Right lobe of liver (tissue), 6 donors: ENCODE measurements at places on chromosomes 5 and 9.

DNA sequence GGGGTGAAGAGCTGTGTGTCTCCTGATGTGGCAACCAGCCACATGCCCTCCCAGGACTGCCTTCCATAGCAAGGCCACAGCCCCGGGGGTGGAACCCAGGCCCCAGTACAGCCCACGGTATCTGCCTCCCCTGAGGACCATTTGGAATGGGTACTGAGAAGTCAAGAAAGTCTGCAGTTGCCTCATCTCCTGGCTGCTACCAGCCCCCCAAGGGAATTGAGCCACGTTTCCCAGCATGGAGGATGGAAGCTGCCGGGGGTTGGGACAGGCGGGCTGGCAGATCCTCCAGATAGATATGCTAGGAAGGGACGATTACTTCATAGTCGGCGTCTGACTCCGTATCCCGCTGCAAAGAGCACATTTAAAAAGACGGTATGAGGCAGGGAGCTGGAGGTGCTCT, 5.5 kb upstream of the DMRT2 start:
- no peak for DNase-seq

DNA sequence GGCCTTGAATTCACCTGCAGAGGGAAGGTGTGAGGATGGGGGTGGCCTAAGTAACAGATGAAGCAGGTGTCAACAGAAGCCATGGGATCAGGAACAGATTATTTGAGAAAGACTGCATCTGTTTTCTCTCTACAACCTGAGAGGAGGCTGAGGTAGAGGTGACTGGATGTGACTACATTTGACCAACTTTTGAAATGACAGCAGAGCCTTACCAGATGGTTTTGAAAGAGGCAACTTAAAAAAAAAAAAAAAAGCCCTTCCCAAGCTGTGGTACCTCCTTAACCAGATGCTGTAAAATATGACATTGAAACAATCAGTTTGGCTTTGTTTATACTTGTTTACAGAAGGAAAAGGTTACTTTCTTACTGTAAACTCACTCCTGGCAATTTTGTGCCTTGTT, 108.6 kb downstream of the TRIO start:
- no peak for DNase-seq

DNA sequence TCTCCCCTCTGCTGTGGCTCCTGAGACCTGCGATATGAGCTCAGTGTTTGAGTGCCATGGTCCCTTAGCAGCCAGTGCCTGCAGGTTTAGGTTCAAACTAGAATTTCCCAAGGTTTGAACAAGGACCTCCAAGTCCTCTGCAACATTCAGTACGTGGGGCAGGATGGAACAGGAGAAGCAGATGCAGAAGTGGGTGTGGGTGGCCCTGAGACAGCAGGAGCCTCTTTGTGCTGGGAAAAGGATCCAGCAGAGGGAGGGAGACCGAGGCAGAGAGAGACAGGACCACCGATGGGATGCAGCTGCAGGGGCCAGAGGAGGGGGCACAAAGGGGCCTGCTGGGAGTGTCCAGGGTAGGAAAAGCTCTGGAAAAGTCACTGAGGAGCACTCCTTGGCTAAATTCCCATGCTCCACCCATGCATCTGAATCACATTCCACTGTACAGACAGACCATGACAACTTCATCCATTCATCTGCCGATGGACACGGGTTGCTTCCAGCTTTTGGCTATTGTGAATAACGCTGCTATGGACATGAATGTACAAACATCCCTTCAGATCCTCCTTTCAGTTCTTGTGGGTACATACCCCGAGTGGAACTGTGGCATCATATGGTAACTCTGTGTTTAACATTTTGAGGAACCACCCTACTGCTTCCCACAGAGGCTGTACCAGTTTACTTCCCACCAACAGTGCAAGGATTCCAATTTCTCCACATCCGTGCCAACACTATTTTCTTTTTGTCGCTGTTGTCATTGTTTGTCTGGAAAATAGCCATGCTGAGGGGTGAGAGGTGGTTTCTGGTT, 26.7 kb upstream of the SUSD3 start:
- DNase-seq: no peak

- DNase-seq: no peak
Measured at GRCh38 chr9:86713470-86713869, 233.8 kb downstream of the GAS1 start.

DNA sequence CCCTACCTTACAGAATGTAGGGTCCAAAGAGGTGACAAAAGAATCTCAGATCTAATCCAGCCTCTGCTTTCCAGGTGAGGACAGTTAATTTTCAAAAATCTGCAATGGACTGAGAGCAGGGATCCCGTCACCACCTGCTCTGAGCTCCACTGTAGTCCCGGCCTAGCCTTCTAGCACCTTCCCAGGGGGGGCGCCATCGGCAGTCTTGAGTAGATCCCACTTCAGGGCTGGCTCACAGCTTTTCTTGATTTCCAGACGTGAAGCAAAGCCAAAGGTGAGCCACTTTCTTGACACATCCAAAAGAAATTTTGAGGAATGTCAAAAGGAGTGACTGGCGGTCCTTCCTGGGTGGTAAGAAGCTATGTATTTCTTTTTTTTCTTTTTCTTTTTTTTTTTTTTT, 114.1 kb downstream of the SYK start:
- no peak for DNase-seq

DNA sequence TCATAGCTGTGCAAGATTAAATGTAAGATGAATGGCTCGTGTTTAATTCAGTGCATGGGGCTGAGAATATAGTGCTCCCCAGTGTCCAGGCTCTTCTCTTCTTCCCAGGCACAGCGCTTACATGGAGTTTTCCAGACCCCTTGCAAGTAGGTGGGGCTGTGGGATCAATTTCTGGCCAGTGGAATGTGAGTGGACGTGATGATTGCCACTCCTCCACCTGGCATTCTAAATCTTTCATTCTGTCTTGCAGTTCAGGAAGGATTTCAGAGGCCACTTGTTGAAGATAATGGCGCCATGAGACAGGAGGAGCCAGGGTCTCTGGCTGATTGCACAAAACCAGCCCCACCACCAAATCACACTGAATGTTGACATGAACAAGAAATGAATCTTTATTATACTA, 7.2 kb upstream of the PIP5K1B start:
- no peak for DNase-seq

- DNase-seq: no peak
Measured at GRCh38 chr9:70427161-70427945, 12.9 kb upstream of the KLF9 start.

DNA sequence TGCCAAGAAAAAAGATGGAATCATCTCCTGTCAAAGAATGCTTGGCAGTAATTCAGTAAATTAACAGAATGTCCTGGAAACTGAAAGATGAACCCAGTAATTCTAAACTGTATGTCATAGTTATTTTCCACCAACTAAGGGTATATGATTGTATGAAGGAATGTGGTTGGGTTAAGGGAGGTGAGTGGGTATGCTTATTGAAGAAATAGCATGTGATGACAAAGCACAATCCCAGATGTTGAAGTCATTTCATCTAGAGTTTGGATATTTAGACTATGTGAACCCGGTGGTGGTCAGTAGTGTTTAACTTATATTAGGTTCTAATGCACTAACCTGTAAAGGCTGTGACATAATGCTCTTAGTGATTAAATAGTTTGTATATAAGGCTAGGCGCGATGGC, 87.3 kb downstream of the CDKN2A start:
- DNase-seq: no peak

DNA sequence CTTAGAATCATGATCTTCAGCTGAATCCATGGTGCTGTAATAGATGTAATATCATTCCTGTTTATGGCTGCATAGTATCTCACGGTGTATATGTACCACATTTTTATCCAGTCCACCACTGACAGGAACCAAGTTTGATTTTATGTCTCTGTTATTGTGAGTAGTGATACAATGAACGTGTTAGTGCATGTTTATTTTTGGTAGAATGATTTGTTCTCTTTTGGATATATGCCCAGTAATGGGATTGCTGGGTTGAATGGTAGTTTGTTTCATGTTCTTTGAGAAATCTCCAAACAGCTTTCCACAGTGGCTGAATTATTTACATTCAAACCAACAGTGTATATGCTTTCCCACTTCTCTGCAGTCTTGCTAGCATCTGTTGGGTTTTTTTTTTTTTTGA, 175.1 kb upstream of the CDH10 start:
- DNase-seq: no peak

DNA sequence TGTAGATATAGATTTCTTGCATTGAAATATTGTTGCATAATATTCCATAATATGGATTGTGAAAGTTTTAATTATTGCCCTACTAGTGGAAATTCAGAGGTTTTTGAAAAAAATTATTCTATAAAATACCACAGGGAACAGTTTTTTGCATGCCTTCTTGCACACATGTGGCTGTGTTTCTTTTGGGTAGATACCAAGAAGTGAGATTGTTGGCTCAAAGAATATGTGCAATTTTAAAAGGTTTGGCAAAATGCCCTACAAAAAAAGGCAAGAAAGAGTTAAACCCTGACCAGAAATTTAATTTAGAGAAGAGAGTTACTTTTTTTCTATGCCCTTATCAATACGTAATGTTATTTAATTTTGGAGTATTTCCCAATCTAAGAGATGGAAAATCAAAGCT, 270.8 kb upstream of the DAPK1 start:
- no peak for DNase-seq

DNA sequence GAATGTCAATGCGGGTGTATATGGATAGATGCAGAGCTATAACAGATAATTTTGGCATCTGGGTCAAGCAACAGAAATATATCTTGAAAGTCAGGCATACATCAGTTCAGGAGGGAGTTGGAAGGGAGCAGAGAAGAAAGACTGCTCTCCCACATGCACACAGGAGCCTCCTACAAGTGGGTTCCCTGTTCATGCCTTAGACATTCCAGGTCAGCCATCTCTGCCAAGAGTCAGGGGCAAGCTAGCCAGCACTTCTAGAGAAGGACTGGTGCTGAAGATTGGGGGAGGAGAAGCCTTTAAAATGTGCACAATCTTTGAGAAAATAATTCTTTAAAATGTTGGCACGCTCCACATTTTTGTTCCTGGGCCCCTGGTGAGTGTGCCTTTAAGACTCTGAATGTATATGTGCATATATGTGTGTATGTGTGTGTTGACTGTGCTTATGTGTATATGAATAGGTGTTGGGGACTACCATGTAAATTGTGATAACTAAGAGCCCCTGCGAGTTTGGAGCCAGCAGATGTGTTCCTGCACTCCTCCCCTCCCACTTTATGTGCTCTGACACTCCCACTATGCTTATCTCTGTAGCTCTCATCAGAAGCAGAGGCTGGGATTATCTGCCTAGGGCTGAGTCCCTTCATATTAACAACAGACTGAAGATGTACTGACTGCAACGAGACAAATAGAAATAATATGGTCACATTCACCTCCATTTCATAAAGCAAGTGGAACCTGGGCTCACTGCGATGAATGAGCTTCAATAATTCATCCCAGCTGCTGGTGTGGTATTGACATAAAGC, 21.5 kb upstream of the DELE1 start:
- no peak for DNase-seq

GRCh38 chr9:70177121-70177520, 81.7 kb upstream of the SMC5 start:
- DNase-seq: no peak

DNA sequence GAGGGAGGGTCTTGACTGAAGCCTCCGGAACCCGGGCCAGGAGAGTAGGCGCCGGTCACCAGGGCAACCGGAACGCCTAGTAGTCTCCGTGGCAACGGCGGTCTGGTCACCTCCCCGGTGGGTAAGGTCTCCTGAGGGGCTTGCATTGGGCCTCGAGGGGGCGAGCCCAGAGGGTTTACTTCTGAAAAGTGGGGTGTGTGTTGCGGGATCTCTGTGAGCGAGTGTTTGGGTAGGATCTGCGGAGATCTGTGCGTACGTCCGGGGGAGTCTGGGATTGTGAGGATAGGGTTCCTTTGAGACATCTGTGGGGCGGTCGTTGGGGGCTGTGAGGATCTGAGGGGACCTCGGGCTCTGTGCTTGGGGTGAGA, at the start of gene FAM221B:
FAM221B (minus strand) TSS at position 17 of the 368 bp plus-strand sequence. CDS start 2,571 bp downstream, outside the sequence.
- peak; percentile 38 for DNase-seq

DNA sequence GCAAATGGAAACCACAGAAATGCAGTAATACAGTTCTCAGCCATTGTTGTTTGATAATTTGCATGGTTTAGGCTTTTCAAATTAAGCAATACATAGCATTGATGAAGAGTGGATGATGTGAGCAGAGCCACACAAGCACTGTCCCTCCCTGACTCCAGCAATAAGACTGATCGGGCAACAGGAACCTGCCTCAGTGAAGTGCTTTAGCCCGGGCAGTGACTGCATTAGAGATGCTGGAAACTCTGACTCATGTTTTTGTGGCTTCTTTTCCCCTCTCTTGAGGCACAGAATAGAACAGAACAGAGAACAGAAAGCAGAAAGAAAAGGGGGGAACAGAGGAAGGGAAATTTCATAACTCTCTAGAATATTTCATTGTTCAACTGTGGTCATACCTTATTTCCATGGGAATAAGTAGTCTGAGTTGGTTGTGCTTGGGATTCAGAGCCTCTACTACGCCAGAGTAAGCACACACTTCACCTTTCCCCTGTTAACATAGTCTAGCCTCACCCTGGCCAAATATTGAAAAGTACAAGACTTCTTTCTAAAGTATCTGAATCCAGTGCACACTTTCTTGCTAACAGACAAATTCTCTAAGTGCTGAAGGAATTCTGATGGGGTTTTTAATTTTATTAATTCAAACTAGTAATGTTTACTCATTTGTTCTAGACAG, 164.8 kb upstream of the VCAN start:
- no peak for DNase-seq

DNA sequence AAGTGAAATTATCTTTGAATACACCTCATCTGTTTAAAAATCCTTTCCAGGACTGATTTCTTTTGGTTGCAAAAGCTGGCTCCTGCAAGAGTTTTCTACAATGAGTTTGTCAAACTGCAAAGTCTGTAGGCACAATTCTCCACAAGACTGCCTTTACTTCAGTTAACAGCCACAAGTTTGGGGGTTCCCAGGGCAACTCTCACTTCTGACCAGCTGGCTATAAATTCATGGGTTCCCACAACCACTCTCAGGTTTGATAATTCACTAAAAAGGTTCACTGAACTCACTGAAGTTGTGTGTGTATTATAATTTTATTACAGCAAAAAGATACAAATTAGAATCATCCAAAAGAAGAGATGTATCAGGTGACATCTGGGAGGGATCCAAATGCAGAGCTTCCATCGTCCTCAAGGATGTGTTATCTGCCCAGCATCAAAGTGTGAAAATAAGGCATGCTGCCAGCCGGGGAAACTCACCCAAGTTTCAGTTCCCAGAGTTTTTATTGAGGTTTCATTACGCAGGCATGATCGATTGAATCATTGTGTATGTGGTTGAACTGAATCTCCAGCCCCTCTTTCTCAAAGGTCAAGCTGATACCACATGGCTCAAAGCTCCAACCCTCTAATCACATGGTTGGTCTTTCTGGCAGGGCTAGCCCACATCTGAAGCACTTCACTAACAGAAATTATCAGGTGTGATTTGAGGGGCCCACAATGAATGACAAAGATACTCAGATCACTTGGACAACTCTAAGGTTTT, 19.0 kb upstream of the PSIP1 start:
- DNase-seq: no peak

GRCh38 chr5:86570427-86571083, 47.2 kb upstream of the COX7C start:
- DNase-seq: no peak

DNA sequence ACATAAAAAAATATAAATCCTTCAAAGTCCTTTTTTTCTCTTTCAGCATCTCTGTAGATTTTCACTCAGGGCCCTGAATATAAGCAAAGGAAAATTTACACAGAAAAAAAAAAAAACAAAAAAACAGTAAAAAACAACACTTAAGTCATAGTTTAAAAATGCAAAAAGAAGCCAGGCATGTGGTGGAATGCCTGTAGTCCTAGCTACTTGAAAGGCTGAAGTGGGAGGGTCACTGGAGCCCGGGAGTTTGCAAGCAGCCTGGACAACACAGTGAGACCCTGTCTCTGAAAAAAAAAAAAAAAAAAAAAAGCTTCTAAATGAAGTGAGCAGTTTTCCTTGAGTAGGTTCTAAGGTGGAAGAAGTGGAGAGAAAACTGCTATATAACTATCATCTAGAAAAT, 55.0 kb upstream of the BNC2 start:
- no peak for DNase-seq
